Mesendoderm (in vitro differentiated cells): ENCODE measurements at places on chromosomes 13 and 19.

DNA sequence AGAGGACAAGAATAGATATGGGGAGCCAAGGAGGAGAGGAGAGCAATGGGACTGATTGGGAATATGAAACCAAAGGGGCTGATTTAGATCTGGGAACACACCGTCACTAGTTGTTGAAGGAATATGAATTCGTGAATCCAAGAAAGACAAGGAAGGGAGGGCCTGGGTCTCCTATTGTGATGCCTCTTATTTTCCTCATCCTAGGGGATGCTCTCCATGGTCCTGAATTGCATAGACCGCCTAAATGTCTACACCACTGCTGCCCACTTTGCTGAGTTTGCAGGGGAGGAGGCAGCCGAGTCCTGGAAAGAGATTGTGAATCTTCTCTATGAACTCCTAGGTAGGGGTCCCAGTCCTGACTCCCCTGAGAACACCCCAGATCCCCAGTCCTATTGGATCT, 21.5 kb downstream of the RYR1 start:
- DNase-seq, result peak; percentile 64

- no peak for DNase-seq
These were observed 32.5 kb downstream of the CAPN12 start for GRCh38 chr19:38711726-38712153.

GRCh38 chr13:37365496-37365895, 233.1 kb downstream of the POSTN start:
- no peak for DNase-seq

GRCh38 chr19:3556978-3557460, 367 bp downstream of the MFSD12 start:
- DNase-seq, result peak; percentile 49

- DNase-seq, result peak; percentile 96
These were observed 757 bp downstream of the FBN3 start for GRCh38 chr19:8148410-8149260.
